ENCODE measurements at places on chromosomes 3 and 15. TPM values are rescaled to one million over a fixed set of nuclear protein-coding genes. Genes with fewer than 3 reads are reported as not detected.

The CELSR3 gene
- 1.2 TPM for total RNA-seq

The TGM4 gene
- total RNA-seq = not detected

The HYAL3 gene
- total RNA-seq = 11.2 TPM

- DNase-seq = no peak
Observed at GRCh38 chr3:131694376-131694775, 191.6 kb upstream of the MRPL3 start.

DNA sequence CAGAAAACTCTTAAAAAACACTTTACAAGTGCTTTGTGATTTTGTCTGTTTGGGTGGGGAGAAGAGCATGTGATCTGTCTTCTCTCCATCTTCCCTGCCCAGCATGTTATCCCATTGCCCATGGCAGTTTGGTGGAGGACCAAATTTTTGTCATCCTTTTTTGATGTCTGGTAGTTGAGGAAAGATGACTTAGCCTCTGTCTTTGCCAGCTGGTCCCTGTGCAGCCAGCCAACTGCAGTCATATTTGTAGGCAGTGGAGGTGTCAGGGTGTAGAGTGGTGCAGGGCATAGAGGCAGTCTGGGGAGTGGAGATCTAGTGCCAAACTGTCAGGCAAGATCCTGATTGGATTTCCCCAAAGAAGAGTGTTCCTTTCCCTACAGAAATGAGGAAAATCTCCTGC is 40.7 kb downstream of the GASK1A start:
- no peak for DNase-seq

DNA sequence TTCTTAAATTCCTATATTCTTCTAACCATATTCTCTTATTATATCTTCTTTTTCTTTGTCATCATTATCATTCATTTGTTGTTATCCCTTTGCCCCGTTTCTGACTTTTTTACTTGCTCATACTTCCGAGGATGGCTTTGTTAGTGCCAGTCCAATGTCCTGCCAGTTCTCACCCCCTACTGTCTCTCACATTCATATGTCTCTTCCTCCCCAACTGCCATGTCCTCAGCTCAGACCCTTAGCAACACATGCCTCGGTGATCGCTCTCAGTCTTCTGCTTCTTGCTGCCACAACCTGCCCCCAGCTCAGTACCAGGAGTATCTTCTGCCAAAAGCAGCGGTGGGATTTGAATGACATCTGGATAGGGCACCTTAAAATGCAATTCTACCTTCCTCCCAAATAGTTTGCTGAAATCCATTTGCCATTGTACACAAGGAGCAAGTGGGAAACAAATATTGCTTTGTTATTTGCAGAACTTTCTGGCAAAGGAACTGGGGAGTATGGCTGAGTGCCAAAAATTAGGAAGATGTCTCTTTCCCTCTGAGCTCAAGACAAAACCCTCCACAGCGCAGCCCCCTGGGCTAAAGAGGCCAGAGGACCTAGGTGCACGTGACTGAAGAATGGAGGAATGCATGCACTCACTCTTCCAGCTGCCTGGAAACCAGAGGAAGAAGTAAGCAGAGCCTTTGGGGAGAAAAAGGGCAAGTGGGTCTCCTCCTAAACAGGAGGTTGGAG is 57.7 kb upstream of the CTNNB1 start:
- DNase-seq = no peak

Measured in transverse colon (tissue), 4 donors.